ENCODE measurements at places on chromosomes 7 and 10.

GRCh38 chr7:66379542-66380160, 174.5 kb downstream of the TPST1 start:
- no peak for DNase-seq

DNA sequence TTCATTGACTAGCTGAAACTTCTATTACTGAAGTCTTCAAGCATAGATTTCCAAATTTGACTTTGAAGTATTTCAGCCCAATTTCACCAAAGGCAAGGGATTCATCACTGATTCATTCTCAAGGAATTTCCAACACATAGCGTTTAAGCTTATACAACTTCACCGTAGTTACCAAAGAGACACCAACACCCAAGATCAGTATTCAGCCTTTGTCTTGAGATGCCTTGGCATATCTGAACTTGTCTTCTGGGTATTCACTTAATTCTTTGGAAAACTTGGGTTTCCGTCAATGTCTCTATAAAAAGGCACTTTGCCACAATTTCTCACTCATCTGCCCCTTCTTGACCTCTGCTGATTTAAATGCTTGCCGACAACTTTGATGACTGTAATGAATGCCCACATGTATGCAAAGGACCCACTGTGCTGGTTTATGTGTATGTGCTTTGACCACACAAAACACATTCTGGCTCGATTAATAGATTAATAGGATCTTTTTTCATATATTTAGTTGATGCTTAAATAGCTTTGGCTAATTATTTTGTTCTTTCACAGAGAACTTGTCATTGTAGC, 49.6 kb downstream of the TES start:
- DNase-seq: no peak

DNA sequence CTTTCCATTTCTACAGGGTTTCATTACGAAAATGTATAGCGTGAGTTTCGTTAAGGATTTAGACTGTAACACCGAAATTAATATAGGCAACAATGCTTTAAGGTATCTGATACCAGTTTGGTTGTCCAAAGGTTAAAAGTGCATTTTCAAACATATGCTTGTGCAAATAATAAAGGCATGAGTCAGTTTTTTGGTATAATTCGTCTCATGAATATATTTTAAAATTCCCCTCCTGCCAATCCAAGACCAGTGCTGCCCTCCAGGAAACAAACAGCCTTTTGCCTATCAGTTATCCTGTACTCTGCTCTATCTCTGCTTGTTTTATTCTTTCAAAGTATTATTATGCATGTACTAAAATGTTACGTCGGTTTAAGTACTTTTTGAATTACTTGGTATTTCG, 2.0 kb downstream of the LCOR start:
- no peak for DNase-seq

DNA sequence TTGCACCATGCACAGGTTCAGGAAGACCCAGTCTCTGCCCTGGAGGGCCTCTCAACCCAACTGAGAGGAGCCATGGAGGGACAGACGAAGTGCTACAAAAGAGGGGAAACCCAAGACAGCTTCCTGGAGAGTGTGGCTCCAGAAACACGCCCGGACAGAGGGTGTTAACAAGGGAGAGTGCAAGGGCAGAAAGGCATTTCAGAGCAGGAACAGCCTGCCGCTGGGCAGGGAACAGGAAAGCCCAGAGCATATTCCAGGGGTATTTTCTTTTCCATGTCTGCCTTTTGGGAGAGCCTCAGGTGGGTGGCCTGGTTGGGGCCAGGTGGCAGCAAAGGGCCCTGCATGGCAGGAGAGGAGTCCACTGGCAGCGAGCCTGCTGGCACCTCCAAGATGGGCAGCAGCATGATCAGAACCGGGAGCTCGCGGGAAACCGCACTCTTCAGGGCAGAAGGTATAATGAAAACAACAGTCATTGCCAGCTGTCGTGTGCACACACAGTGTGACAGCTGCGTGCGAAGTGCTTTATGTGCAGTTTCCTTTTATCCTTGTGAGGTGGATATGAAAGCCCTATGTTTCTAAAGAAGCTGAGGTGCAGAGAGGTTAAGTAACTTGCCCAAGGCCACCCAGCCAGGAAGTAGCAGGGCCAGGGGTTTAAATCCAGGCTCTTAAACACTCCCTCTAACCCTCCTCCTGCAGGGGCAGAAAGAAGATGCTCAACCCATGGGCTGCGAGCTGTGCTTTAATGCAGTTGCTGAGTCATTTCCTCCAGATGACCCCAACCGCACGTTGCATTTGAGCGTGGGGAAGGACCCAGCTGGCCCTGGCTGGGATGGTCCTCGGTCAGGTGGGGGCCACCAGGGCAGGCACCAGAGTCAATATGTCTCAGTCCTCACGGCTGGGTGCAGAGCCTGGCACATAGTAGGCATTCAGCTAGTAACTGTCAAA, 128.6 kb downstream of the OAT start:
- no peak for DNase-seq

- no peak for DNase-seq
Measured at GRCh38 chr7:40833888-40834234, 699.1 kb downstream of the SUGCT start.

DNA sequence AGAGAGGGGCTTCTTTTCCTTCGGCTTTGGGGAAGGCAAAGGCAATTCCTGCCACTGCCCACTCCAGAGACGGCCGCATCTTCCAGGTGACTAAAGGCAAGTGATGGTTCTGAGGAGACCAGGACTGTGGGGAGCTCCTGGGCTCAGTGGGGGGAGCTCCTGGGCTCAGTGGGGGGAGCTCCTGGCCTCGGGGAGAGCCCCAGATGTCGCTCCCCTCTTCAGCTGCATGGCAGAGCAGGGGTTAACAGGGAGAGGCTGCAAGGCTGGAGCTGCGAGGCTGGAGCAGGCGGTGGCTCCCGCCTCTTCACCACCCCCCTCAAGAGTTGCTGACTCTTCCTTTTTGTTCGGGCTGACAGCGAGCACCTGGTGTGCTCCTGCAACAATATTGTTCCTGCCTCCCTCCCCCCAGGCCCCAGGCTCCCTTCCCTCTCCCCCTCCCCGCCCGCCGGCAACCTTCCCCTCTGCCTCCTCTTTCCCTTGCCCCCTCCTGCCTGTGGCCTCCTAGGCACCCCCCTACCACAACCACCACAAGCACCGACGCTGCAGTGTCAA, 56.3 kb upstream of the LBX1 start:
- DNase-seq: no peak

- DNase-seq: no peak
Measured at GRCh38 chr10:3787016-3787400, 2.0 kb upstream of the KLF6 start.

DNA sequence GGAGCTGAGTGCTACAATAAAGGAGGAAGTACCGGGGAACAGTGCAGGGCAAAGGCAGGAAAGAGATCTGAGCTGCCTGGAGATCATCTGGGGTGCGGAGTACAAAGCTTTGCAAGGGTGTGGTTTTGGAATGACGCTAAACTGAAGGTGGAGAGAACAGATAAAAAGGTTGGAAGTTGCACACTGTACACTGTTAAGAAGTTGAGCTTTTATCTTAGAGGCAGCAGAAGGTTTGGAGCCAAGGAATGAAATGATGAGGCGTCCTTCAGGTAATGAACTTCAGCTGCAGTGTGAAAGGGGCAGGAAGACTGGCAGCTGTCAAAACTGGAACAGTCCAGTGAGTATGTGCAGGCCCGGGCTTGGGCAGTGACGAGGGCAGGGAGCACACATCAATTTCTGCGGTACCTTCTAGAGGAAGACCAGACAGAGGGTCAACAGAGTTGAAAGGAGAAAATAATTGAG, 7.2 kb upstream of the ANKRD61 start:
- no peak for DNase-seq

- DNase-seq: no peak
Measured at GRCh38 chr7:88522771-88523293, 216.1 kb upstream of the STEAP4 start.

DNA sequence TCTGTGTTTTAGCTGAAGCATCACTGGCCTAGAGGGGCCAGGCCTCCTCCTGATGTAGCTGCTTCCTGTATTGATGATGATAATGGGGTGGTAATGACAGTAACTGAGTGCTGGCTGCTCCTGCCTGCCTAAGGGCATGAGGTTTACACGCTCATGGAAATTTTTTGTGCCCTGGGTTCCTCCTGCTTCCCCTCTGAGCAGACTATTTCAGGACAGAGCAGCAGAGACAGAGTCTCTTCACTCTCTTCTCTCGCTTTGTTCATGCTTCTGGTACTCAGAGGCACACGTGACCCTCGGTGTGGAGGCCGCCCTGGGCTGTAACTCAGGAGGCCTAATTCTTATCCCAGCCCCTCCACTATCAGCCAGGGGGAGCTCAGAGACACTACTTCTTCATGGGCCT, 27.9 kb downstream of the LRRC20 start:
- no peak for DNase-seq

DNA sequence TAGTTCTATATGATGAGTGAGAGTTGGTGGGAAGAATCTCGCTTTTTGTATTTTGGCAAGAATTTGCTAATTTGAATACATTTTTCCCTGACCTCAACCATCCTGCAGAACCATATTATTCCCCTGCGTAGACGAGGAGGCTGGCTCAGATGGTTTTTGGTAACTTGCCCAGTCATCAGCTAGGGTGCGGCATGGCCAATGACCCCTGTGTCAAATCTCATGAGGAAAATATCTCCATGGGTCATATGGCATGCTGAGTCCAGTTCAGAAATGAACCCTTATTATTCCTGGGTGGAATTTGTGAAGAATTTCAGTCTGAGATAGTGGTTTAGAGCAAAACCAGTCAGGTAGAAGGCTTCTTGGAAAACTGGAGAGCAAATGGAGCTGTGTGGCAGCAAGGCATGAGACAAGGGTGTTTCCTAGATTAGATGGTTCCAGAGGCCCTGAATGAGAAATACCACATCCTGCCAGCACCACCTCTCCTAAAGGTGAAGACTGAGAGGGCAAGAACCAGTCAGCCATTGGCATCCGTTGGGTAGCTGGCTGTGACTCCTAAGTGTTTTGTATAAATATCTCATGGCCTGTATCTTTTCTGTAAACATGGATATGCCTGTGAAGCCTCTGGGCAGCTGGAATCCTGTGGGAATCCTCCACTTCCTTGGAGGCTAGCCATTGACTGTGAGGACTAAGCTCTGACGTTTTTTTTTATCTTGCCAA, 5.8 kb upstream of the UPP1 start:
- no peak for DNase-seq

GRCh38 chr7:106569500-106569929, 91.4 kb downstream of the CCDC71L start:
- DNase-seq: no peak

GRCh38 chr7:148681821-148682220, 16.9 kb upstream of the CUL1 start:
- DNase-seq: no peak

DNA sequence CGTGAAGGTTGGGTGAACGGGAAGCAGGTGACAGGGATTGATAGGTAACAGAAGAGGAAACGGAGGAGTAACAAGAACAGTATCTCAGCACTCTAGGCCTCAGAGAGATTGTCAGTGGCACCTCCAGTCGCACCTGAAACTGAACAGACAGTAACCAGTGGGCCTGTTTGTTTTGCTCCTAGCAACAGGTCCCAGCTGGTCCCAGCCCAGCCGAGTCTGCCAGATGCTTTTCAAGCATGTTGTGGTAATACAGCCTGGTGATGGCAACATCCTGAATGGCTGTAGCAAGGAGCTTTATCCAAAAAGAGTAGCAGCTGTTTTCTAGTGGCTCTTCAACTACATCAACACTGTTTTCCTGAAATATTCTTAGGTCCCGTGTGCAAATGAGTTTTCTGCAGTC, 4.7 kb downstream of the CACNB2 start:
- DNase-seq: no peak

DNA sequence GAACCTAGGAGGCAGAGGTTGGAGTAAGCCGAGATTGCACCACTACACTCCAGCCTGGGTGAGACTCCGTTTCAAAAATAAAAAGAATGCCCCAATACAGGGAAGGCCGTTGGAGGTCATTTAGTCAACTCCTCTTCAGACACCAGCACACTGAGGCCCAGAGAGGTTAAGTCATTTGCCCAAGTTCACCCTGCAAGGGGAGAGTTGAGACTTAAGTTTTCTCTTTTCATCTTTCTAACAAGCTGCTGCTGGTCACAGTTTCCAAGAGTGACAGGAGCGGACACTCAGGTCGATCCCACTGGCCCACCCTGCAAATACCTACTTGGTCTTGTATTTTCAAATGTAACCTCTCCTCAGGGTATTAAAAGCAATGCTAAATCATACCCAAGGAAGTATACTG, 30.4 kb upstream of the VCL start:
- no peak for DNase-seq

DNA sequence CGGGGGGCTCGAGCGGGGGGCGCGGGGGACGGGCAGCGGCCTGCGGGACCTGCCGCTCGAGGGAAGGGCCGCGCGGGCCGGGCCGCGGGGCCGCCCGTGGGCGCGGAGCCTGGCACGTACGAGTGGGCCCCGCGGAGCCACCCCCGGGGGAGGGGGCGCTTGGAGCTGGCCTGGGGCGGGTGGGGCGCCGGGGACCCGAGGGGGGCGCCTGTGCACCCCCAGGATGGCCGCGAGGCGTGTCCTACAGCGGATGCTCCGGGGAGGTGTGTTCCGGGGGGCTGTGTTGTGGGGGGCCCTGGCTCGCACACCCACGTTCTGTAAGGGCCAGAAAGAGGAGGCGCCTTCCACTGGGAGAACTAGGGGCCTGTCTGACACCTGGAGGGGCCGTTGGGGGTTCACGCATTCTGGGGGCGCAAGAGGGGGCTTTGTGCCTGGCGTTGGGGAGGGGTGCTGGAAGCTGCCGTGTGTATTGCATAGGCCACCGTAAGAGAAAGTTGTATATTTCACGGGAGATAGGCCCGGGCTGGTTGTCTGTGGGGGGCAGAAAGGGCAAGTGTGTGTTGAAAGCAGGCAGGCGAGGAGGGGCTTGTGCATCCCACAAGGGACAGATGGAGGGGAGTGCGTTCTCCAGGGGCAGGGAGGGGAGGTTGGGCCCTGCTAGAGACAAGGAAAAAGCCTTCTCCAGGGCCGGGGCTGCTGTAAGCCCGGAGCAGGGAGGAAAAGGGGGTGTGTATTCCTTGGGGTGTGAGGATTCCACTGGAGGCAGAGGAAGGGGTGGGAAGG, 663 bp downstream of the VPS37D start:
- DNase-seq: no peak

GRCh38 chr7:125059861-125060456, 130.3 kb upstream of the POT1 start:
- no peak for DNase-seq

DNA sequence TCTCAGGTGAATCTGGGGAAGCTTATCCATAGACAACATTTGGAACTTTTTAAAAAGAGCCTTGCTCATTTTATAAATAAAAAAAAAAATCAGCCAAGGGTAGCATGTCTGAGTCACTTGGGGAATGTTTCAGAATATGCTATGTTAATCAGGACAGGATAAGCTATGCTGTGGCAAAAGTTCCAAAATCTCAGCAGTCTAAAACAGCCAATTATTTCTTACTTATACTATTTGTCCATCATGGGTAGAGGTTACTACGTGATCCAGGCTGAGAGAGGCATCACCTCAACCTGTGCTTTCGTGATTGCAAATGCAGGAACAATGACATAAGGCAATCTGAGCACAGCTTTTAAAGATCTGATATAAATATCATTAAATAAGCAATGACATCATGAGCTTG, 6.5 kb downstream of the SLC13A1 start:
- DNase-seq: no peak

All from ureter (tissue), 1 donor.